ENCODE measurements at places on chromosomes 6 and 20. TPM values are rescaled to one million over a fixed set of nuclear protein-coding genes. Genes with fewer than 3 reads are reported as not detected.

Gene DSN1
- total RNA-seq, result 35.9 TPM

Gene ZBP1
- total RNA-seq, result 10.5 TPM

Gene ARFGEF2
- 25.1 TPM for total RNA-seq

Gene ARMH2
- 1.4 TPM for total RNA-seq

Gene SNAP25
- total RNA-seq, result 0.48 TPM

Gene ULBP1
- 0.27 TPM for total RNA-seq

Gene RNASET2
- total RNA-seq, result 114 TPM

Gene DYNLRB1
- 85.4 TPM for total RNA-seq

Gene ZNF165
- 0.43 TPM for total RNA-seq

All from T-helper 2 cell treated with Interferon-gamma antibody and Interleukin-4, amounts not matched to agents 100 ng/mL and 5 ng/mL, for 36 hours (primary cell).